ENCODE measurements at places on chromosomes 2 and 18.

DNA sequence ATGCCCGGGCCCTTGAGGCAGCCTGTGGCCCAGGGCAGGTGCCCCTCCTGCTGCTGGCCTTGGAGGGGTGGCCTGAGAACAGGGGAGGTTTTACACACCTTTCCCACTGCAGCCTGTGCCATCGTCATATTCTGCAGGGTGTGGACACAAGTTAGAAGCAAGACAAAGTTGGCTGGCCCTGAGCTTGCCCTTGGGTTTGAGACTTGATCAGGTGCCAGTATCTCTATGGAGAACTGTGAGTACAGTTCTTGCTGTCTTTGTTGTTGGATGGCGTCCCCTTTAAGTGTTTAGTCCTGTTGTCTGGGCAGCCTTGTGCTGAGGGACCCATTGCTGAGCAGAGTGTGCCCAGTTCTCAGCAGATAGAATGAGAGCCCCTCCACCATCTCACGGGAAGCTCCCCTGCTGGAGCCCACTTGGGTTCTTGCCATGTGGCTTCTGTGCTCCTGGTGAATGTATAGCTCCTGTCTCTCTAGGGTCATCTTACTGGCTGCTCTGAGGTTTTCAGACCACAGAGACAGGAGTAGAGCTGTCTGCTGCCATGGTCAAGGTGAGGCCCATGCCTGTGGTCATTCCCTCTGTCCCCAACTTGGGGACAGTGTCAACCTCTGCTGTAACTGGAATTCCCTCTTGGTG is 115.9 kb downstream of the SH3RF3 start:
- DNase-seq, result no peak

DNA sequence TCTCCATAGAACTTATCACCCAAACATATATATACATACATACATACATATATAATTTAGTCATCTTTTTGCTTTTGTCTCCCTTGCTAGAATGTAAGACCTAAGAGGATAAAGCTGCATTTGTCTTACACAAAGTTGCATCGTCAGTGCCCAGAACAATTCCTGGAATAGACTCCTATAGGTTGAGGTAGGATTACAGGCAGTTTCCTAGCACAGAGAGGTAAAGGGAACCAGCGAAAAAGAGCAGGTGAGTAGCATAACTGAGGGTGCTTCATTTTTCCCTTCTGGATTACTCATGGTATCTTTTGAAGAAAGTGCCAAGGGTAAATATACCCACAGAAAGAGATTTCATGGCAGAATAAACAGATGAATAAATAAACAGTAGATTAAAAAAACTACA is 68.1 kb upstream of the AMMECR1L start:
- DNase-seq, result no peak

- DNase-seq, result no peak
These were observed 81.6 kb upstream of the STPG4 start for GRCh38 chr2:47236503-47237215.

DNA sequence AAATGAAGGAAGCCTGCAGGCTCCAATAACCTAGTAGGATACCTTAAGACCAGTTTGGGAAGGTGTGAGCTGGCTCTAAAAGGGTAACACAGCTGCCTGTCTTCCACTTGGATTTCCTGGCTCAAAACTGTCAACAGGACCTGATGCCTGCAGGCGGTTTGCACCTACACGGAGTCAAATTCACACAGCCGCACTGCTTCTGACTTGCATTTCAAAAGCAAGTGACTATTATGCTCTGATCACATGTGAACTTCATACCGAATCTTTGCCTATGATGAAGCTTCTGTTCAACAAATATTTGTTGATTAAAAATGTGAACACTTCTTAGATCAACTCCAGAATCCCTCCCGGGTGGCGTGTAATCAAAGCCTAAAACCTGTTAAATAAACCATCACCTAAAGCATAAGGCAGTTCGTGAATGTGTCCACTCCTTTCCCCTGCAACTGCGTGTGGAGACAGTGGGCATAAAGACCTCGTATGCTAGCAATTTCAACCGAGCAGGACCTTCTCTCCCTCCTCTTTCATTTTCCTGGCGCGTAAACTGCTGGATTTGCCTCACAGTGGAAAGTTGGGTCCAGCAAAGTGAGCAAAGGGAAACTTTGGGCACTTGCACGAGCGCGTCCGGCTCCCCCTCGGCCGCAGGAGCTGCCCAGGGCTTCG is 784 bp downstream of the CRACDL start:
- no peak for DNase-seq

- DNase-seq, result no peak
These were observed 86.7 kb downstream of the AGAP1 start for GRCh38 chr2:235580426-235581157.

DNA sequence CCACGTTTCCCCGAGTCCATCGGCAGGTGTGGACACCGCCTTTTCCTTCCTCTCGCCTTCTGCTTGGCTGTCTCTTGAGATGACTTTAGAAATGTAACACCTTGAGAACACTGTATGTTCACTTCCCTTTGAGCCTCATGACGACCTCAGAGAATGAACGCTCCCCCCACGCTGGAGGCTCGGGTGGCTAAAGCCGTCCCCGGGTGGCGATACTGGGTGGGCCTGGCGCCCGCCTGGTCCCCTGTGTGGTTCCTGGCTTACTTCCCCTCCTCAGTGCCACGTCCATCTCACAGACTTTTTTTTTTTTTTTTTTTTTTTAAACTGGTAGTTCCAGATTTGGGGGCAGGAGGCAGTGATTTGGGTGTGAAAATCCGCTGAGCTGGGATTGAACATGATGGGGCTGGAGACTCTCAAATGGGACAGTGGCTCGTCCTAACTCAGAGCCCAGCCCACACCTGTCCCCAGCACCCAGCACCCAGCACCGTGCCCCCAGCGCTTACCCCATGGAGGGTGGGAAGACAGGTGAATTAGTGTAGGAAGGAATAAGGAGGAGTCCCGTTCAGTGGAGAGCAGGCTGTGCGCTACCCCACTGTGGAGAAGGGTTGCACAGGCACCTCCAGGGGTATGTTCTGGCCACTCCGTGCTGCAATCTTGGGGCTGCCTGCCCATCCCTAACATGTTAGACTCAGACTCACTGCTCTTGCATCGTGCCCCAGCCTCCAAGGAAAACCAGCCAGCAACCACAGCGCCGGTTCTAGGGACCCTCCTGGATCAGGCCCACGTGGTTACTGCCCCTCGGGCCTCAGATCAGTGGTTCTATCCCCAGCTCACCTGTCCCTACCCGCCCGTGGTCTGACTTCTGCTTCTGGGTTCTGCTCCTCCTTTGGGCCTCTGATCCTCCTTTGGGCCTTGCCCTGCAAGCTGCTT is 174.0 kb downstream of the ASB1 start:
- DNase-seq, result no peak

DNA sequence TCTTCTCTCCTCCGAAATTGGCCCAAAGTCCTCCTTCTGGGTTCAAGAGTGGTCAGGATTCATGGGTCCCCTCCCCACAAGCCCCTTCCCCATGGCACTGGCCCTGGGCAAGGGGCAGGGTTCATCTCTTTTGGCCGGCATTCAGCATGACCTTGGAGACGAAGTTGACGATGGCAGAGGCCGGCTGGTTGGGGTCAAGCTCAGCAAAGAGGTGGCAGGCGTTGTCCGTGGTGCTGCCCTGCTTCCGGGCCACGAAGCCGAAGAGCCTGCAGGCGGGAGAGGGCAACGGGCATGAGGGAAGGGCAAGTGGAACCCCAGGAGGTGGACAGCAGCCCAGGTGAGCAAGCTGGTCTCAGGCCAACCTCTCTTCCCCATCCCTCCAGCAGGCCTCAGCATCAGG is 198.5 kb downstream of the TNS1 start:
- no peak for DNase-seq

DNA sequence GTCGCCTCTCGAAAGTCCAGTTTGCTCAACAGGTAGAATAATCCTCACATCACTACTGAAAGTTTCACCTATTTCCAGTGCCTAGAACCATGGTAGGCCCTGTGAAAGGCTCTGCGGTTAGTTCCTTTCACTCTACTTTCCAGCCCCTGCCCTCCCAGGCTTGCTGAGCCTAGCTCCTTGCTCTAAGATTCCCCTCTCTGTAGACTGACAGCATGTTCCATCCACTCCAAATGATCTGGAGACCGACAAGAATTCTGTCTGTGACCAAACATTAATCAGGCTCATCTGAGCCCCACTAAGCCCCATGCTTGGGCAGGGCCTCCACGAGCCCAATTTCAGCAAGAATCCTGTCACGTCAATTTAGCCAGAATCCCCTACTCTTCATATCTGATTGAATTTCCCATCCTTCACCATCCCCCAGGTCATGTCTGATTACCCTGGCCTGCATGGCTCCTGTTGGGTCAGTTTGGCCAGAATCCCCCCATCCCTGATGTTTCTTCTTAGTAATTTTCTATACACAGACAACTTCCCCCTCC is 307.0 kb downstream of the ALK start:
- DNase-seq, result no peak

- DNase-seq, result no peak
These were observed 281.7 kb downstream of the PHLPP1 start for GRCh38 chr18:62997076-62997475.

DNA sequence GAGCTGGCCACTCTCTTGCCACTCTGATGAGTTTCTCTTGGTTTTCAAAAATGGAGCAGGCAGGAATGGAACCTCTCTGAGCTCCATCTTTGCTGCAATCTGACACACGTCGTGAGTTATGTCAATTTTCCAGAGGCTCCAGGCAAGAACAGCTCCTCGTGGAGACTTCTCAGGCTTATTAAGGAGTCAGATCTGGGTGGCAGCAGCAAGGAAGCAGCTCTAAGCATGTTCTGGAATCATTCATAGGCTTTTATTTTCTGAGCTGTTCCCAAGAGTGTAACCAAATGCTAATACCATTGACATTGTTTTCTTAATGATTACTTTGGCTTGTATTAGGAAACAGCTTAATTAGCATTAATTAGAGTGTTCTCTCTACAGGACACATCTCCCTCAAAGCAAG is 26.1 kb upstream of the PDIA6 start:
- no peak for DNase-seq

- DNase-seq, result no peak
These were observed 7.6 kb upstream of the SERPINB12 start for GRCh38 chr18:63534615-63535014.

DNA sequence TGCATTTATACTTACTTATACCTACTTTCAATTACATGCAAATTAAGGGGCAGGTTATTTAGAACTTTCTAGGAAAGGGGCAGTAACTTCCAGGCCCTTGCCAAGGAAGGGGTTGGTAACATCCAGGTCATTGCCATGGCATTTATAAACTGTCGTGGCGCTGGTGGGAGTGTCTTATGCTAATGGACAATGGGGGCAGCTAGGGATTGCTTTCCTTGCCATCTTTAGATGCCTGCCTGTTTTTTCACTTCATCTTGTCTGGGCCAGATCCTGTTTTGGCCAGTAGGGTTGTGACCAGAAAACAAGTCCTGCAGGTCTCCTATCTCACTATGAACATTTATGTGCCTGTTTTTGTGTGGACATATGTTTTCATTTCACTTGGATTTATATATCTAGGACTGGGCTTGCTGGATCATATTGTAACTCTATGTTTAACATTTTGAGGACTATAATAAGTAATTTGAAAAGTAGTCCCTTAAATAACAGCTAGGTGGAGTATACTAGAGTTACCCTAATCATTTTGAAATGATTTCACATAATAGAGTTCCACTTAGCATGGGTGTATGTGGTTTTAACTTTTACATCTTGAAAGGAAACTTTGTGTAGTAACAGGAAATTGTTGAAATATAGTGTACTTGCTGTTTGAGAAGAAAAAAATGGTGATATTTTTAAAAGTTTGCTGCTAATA is 56.1 kb downstream of the LCLAT1 start:
- no peak for DNase-seq

- no peak for DNase-seq
These were observed at the start of gene YES1 for GRCh38 chr18:811892-812375. YES1 (minus strand) TSS chr18:812242; CDS start chr18:756827, 55,415 bp downstream.

GRCh38 chr2:239296020-239296932 is 104.5 kb downstream of the HDAC4 start:
- DNase-seq, result no peak

DNA sequence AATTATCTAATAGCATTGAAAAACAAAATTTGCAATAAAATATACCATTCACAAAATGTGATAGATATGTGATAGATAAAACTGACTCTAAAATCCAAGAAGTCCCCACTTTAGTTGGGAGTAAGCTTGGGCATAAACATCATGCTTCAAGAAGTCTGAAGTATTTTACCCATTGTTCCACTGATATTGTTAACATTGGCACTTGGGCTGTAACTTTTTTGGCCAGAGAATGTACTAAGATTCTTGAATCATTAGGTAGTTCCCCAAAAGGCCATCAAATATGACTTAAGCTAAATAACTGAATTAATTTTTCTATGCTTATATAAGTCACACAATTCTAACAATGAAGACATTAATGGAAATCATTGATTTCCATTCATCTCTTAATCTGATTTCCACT is 413.6 kb downstream of the CDH2 start:
- no peak for DNase-seq

GRCh38 chr2:39246382-39246980 is 2.7 kb upstream of the CDKL4 start:
- DNase-seq, result no peak

- DNase-seq, result no peak
These were observed 625.3 kb upstream of the LRRTM4 start for GRCh38 chr2:78147466-78147865.

GRCh38 chr18:11245879-11246278 is 96.5 kb upstream of the PIEZO2 start:
- DNase-seq, result no peak

- DNase-seq, result no peak
These were observed 98.8 kb upstream of the ZNF516 start for GRCh38 chr18:76593843-76594242.

- no peak for DNase-seq
These were observed 675.0 kb downstream of the SATB2 start for GRCh38 chr2:198782734-198783133.

- DNase-seq, result no peak
These were observed 8.5 kb downstream of the PSMD14 start for GRCh38 chr2:161316701-161317100.

GRCh38 chr2:11482473-11483035 is 16.6 kb upstream of the E2F6 start:
- no peak for DNase-seq

DNA sequence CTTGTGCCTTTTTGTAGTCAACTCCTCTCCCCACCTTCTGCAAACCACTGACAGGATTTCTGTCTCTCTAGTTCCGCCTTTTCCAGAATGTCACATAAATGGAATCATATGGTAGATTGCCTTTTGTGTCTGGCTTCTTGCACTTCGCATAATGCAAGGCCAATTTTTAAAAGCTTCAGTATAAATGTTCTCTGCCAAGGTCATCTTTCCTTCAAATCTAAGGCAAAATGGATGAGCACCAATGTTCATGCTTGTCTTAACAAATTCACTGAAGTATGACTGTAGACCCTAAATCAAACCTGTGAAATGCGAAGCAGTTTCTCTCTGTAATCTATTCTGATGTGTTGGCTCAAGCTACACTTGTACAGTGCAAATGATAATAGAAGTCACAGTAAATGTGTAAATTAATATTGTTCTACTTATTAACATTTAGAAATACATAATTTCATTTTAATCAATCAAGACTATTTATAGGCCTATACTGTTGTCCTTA is 92.8 kb upstream of the GLS start:
- DNase-seq, result no peak

GRCh38 chr2:52805901-52806410 is 961.6 kb upstream of the CHAC2 start:
- DNase-seq, result no peak
